Neural crest cell (in vitro differentiated cells): ENCODE measurements at places on chromosomes 2 and 18.

GRCh38 chr2:19114754-19115231, 243.6 kb downstream of the OSR1 start:
- H3K4me3 ChIP-seq: no peak overlapping the region
- H3K4me1 ChIP-seq: peaks cover 13% of the 10 kb centered on the region
- peak overlapping the region; percentile 69 for H3K27ac ChIP-seq
- H3K27me3 ChIP-seq: no peaks in the 10 kb centered on the region
- peaks cover 4% of the 10 kb centered on the region for H3K36me3 ChIP-seq

GRCh38 chr2:73072129-73072395, 550 bp upstream of the SFXN5 start:
- DNase-seq: no peak
- no peaks in the 10 kb centered on the region for H3K36me3 ChIP-seq
- no peaks in the 10 kb centered on the region for H3K27me3 ChIP-seq
- peak overlapping the region; percentile 99 for H3K4me3 ChIP-seq
- peaks cover 35% of the 10 kb centered on the region for H3K4me1 ChIP-seq

- H3K4me1 ChIP-seq: peaks cover 55% of the 10 kb centered on the region
- H3K27ac ChIP-seq: no peak overlapping the region
- peaks cover 10% of the 10 kb centered on the region for H3K36me3 ChIP-seq
- no peaks in the 10 kb centered on the region for H3K27me3 ChIP-seq
Observed at GRCh38 chr2:65351948-65352595, 80.3 kb downstream of the SPRED2 start.

DNA sequence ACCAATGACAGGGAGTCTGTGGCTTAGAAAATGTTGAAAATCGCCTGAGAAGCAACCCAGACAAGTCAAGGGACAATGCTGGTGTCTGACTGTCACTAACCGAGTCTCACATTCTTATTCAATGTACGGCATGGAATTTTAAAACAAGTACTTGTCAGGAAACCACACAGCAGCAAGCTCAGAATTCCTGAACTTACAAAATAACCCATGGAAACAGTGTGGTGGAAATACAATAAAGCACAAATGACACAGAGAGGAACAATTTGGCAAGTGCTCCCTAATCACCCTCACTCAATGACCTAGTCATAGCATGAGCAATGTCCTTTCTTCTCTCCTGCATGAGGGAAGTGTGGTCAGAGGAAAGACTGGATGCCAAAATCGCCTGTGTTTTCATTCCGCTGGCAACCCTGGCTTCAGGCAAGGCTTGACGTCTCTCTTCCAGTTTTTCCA, 154.0 kb downstream of the SATB2 start:
- DNase-seq: no peak
- H3K4me3 ChIP-seq: no peak overlapping the region
- no peaks in the 10 kb centered on the region for H3K36me3 ChIP-seq
- no peak overlapping the region for H3K27ac ChIP-seq
- H3K27me3 ChIP-seq: no peaks in the 10 kb centered on the region
